ENCODE measurements at places on chromosomes 16 and 17.

GRCh38 chr17:16814439-16814838 is 124.4 kb downstream of the CCDC144A start:
- no peak overlapping the region for H3K4me3 ChIP-seq
- H3K27me3 ChIP-seq: peaks cover 8% of the 10 kb centered on the region
- H3K36me3 ChIP-seq: no peaks in the 10 kb centered on the region
- no peak for DNase-seq

DNA sequence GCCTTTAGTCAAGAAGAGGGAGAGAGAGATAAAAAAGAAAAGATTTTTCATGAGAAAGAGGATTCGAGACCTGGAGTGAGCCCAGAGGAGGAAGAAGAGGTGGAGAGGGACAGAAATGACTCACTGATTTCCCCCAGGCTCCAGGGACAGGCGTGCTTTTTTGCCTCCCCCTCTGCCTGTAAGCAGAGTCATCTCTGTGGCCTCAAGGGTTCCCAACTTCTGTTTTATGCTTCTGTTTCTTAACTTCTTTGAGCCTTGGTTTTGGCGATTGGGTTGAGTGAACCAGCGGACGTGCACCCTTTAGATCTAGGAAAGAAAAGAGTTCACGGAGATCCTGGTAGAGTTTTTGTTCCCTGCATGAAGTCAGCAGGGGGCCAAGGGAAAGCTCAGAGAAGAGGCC is 147.9 kb upstream of the NOL11 start:
- DNase-seq: no peak
- peak overlapping the region; percentile 10 for H3K27ac ChIP-seq
- H3K4me1 ChIP-seq: peaks cover 16% of the 10 kb centered on the region
- H3K4me3 ChIP-seq: no peak overlapping the region
- no peaks in the 10 kb centered on the region for H3K27me3 ChIP-seq

DNA sequence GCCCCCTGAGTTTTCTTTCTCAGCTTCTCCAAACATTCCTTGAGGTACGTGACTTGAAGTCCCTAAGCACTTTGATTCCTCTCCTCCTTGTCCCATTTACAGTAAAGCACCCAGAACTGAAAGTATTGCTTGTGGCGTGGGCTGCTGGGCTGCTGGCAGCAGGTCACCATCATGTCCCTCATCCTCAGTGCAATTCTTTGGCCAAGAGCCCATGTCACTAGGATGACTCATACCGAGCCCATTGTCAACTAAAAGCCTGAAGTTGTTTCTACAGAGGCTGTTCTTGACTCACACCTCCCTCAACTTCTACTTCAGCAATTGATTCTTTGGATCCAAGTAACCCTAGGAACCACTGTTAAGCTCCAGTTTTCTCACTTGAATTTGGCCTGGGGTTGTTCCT is 54.3 kb downstream of the KPNA2 start:
- peaks cover 11% of the 10 kb centered on the region for H3K27me3 ChIP-seq
- H3K4me1 ChIP-seq: peaks cover 50% of the 10 kb centered on the region
- H3K36me3 ChIP-seq: no peaks in the 10 kb centered on the region

- H3K36me3 ChIP-seq: peaks cover 11% of the 10 kb centered on the region
- peak overlapping the region; percentile 72 for H3K4me3 ChIP-seq
- peak overlapping the region; percentile 66 for H3K27ac ChIP-seq
- peak; percentile 82 for DNase-seq
Observed at GRCh38 chr17:82200743-82201497, 11.7 kb downstream of the CCDC57 start.

- no peaks in the 10 kb centered on the region for H3K36me3 ChIP-seq
- peaks cover 8% of the 10 kb centered on the region for H3K27me3 ChIP-seq
- DNase-seq: peak; percentile 36
Observed at GRCh38 chr16:3004319-3004718, 8.4 kb upstream of the CLDN9 start.

GRCh38 chr17:78583091-78583490 is 5.9 kb upstream of the DNAH17 start:
- H3K36me3 ChIP-seq: no peaks in the 10 kb centered on the region
- no peak for DNase-seq
- no peak overlapping the region for H3K4me3 ChIP-seq

GRCh38 chr16:11708421-11708820 is 34.2 kb downstream of the TXNDC11 start:
- no peaks in the 10 kb centered on the region for H3K4me1 ChIP-seq
- DNase-seq: no peak
- no peak overlapping the region for H3K27ac ChIP-seq
- H3K36me3 ChIP-seq: peaks cover 5% of the 10 kb centered on the region
- H3K4me3 ChIP-seq: no peak overlapping the region
- H3K27me3 ChIP-seq: no peaks in the 10 kb centered on the region

DNA sequence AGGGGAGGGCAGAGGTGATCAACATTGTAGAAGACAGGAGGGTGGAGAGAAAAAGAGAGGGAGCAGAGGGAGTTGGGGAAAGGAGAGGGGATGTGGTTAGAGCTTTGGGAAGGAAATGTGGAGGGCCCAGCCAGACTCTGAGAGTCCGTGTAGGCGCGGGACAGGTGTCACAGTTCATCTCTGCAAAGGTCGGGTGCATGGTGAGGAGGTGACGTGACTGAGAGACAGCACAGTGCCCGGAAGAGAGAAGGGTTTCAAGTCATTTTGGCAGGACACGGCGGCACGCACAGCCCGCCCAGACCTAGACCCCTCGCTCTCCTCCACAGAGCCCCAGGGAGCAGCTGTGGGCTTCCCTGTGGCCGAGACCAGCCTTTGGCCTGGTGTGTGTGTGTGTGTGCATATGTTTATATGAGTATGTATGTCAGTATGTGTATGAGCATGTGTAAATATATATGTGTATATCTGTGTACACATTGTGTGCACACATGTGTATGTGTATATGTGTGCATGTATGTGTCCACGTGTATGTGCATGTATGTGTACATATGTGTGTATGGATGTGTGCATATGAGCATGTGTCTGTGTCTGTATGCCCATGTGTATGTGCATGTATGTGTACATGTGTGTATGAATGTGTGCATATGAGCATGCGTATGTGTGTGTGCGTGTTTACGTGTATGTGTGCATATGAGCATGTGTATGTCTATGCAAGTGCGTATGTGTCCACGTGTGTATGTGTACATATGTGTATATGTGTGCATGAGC is 104.6 kb downstream of the SEC14L1 start:
- H3K4me3 ChIP-seq: peak overlapping the region; percentile 56
- H3K27ac ChIP-seq: peak overlapping the region; percentile 74
- H3K36me3 ChIP-seq: no peaks in the 10 kb centered on the region
- peak; percentile 21 for DNase-seq
- H3K4me1 ChIP-seq: peaks cover 14% of the 10 kb centered on the region

- H3K4me3 ChIP-seq: no peak overlapping the region
- no peaks in the 10 kb centered on the region for H3K36me3 ChIP-seq
- H3K27ac ChIP-seq: no peak overlapping the region
- H3K27me3 ChIP-seq: peaks cover 20% of the 10 kb centered on the region
- peaks cover 22% of the 10 kb centered on the region for H3K4me1 ChIP-seq
- peak; percentile 51 for DNase-seq
Observed at GRCh38 chr16:1338119-1338730, 4.8 kb downstream of the BAIAP3 start.

DNA sequence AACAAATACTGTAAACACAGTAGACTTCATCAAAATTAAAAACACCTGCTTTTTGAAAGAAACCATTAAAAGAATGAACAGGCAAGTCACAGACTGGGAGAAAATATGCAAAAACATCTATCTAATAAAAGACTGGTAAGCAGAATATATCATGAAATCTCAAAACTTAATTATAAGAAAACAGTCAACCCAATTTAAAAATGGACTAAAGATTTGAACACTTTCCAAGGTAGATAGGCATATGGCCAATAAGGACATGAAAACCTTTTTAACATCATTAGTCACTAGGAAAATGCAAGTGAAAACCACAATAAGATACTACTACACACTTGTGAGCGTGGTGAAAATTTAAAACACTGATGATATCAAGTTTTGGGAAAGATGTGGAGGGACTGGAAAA is 218.7 kb downstream of the CEP112 start:
- H3K27ac ChIP-seq: no peak overlapping the region
- peaks cover 13% of the 10 kb centered on the region for H3K27me3 ChIP-seq
- DNase-seq: no peak
- H3K4me3 ChIP-seq: no peak overlapping the region
- H3K4me1 ChIP-seq: no peaks in the 10 kb centered on the region

DNA sequence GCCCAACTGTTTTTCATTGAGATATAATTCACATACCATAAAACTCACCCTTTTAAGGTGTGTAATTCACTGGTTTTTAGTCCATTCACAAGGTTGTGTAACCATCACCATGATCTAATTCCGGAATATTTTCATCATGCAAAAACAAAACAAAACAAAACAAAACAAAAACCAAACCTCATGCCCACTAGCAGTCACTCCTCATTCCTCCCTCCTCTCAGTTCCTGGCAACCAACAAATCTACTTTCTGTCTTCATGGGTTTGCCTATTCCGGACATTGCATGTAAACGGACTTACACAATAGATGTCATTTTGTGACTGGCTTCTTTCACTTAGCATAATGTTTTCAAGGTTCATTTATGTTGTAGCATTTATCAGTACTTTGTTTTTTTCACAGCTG is 4.5 kb upstream of the NOD2 start:
- H3K27me3 ChIP-seq: no peaks in the 10 kb centered on the region
- no peak overlapping the region for H3K4me3 ChIP-seq
- H3K36me3 ChIP-seq: peaks cover under 1% of the 10 kb centered on the region
- H3K27ac ChIP-seq: no peak overlapping the region
- no peak for DNase-seq

GRCh38 chr17:44758414-44759085 is at the start of gene ADAM11:
Gene ADAM11, plus strand, starts transcription at chr17:44758988. Its CDS starts 212 bp downstream, at chr17:44759200.
- peak within 1 kb of the TSS; percentile 65 for H3K4me3 ChIP-seq
- no peaks in the 10 kb centered on the region for H3K4me1 ChIP-seq
- DNase-seq: no peak
- H3K36me3 ChIP-seq: peaks cover 1% of the 10 kb centered on the region
- peaks cover 29% of the 10 kb centered on the region for H3K27me3 ChIP-seq
- H3K27ac ChIP-seq: no peak within 1 kb of the TSS

DNA sequence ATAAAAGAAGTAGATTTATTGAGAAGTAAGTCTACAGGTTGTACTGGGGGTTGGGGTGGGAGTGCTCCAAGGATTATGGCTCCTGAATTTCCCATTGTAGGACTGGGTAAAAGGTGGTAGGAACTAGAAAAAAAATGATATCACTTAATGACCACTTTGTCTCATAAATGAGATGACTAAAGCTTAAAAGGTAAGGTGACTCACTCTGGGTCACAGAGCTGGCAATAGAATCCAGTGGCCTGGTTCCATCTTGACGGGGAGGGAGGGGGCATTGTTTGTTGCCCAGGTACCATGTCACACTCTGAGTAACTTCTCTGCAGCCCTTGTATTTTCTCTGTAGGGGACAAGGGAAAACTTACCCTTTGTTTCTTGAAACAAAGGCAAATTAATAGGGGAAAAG is 126.1 kb downstream of the PITPNC1 start:
- peak; percentile 62 for DNase-seq
- peaks cover 7% of the 10 kb centered on the region for H3K36me3 ChIP-seq
- peak overlapping the region; percentile 60 for H3K27ac ChIP-seq
- H3K4me1 ChIP-seq: peaks cover 59% of the 10 kb centered on the region
- H3K27me3 ChIP-seq: no peaks in the 10 kb centered on the region

DNA sequence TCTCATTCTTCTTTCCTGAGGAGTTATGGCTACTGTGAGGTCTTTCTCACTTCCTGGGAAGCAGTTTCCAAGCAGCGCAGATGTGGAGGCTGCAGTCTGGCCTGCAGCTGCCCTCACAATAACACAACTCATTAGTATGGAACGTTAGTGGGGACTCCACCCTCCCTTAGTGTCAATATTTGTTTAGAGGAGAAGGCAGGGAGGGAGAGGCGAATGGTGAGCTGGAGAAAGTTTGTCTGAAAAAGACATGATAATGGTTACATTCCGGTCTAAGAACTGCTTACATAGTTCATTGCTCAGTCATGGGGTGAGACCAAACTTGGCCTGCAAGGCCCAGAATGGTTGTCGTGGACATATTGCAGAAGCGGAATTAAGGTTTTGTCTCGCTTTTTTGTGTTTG is 170.2 kb downstream of the HS3ST3B1 start:
- H3K27me3 ChIP-seq: no peaks in the 10 kb centered on the region
- H3K4me3 ChIP-seq: no peak overlapping the region
- H3K4me1 ChIP-seq: peaks cover 5% of the 10 kb centered on the region
- H3K27ac ChIP-seq: no peak overlapping the region
- H3K36me3 ChIP-seq: no peaks in the 10 kb centered on the region

- no peak overlapping the region for H3K27ac ChIP-seq
- H3K36me3 ChIP-seq: no peaks in the 10 kb centered on the region
- peaks cover 8% of the 10 kb centered on the region for H3K27me3 ChIP-seq
- H3K4me1 ChIP-seq: peaks cover 30% of the 10 kb centered on the region
- no peak overlapping the region for H3K4me3 ChIP-seq
Observed at GRCh38 chr16:68372806-68373205, 62.0 kb downstream of the PRMT7 start.

- H3K27ac ChIP-seq: peak overlapping the region; percentile 55
- DNase-seq: no peak
- H3K4me1 ChIP-seq: peaks cover 15% of the 10 kb centered on the region
- peaks cover 8% of the 10 kb centered on the region for H3K36me3 ChIP-seq
- no peak overlapping the region for H3K4me3 ChIP-seq
- no peaks in the 10 kb centered on the region for H3K27me3 ChIP-seq
Observed at GRCh38 chr17:4721203-4722135, 9.8 kb upstream of the MED11 start.

GRCh38 chr16:89863741-89864526 is 9.5 kb upstream of the TCF25 start:
- H3K36me3 ChIP-seq: peaks cover 6% of the 10 kb centered on the region
- no peaks in the 10 kb centered on the region for H3K27me3 ChIP-seq
- peaks cover 27% of the 10 kb centered on the region for H3K4me1 ChIP-seq
- peak overlapping the region; percentile 43 for H3K27ac ChIP-seq
- DNase-seq: peak; percentile 26
- peak overlapping the region; percentile 74 for H3K4me3 ChIP-seq

- peaks cover 4% of the 10 kb centered on the region for H3K36me3 ChIP-seq
- H3K27me3 ChIP-seq: peaks cover 98% of the 10 kb centered on the region
- no peak overlapping the region for H3K27ac ChIP-seq
- H3K4me1 ChIP-seq: peaks cover 21% of the 10 kb centered on the region
- no peak for DNase-seq
Observed at GRCh38 chr17:48630925-48631692, 5.0 kb upstream of the HOXB9 start.

- H3K36me3 ChIP-seq: no peaks in the 10 kb centered on the region
- H3K4me3 ChIP-seq: no peak overlapping the region
- H3K27me3 ChIP-seq: no peaks in the 10 kb centered on the region
- H3K4me1 ChIP-seq: peaks cover 82% of the 10 kb centered on the region
- no peak overlapping the region for H3K27ac ChIP-seq
Observed at GRCh38 chr17:77965352-77965751, 6.8 kb downstream of the TNRC6C start.

DNA sequence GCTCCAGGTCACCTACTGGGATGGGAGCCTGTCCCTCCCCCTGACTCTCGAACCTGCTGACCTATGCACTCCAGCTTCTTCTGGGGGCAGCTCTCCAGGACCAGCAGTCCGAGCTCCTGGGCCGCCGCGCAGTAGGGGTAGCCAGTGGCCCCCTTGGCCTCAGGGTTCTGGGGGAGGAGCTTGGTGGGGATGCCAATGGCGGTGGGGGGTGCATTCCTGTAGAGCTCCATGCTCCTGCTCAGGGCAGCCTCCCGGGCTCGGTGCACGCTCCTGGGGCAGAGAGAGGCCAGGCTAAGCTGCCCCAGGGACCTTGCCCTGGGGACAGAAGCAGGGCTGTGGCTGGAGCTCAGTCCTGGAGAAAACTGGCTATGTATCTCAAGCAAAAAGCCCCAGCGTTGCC is 7.7 kb upstream of the SPATA2L start:
- no peaks in the 10 kb centered on the region for H3K27me3 ChIP-seq
- H3K4me3 ChIP-seq: no peak overlapping the region
- no peak overlapping the region for H3K27ac ChIP-seq
- peaks cover 12% of the 10 kb centered on the region for H3K4me1 ChIP-seq
